ENCODE measurements at places on chromosomes 13 and 19.

DNA sequence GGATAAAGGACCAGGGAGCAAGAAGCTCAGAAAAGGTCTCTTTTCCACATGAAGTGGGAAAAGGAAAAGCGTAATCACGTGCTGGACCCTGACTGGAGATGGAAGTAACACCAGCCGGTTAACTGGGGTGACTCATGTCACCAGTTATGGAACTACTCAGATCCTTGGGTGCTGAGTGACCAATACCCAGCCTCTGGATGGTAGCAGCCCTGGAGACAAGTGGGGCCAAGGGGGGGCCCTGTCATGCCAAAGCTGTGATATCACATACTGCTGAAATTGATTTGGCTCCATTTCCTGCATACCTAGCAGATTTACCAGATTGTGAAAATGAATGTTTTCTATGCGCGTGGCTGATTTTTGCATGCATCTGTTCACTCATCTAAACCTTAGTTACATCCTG, 158.9 kb downstream of the ZIC5 start:
- DNase-seq: no peak

GRCh38 chr13:46622630-46623256, 69.8 kb downstream of the LRCH1 start:
- DNase-seq: peak; percentile 93

DNA sequence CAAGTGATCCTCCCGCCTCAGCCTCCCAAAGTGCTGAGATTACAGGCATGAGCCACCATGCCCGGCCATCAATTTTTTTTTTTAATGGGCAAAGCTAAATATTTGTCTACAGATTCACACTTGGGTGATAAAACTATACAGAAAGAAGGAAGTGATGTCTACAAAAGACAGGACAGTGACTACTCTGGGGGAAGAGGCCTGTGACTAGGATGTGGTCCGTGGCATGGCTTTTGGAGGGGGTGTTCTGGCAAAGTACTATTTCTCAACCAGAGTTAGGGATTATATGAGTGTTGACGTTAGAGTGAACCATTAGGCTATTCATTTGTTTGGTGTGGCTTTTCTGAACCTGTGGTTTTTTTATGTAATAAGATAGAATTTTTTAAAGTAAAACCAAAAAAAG, 42.7 kb downstream of the INSR start:
- DNase-seq: no peak

- DNase-seq: no peak
These were observed 17.4 kb downstream of the ZNF586 start for GRCh38 chr19:57786906-57787305.

- no peak for DNase-seq
These were observed 17.1 kb upstream of the SHFL start for GRCh38 chr19:10069046-10069445.

GRCh38 chr19:46945694-46946489, 73.7 kb upstream of the NPAS1 start:
- DNase-seq: peak; percentile 43

DNA sequence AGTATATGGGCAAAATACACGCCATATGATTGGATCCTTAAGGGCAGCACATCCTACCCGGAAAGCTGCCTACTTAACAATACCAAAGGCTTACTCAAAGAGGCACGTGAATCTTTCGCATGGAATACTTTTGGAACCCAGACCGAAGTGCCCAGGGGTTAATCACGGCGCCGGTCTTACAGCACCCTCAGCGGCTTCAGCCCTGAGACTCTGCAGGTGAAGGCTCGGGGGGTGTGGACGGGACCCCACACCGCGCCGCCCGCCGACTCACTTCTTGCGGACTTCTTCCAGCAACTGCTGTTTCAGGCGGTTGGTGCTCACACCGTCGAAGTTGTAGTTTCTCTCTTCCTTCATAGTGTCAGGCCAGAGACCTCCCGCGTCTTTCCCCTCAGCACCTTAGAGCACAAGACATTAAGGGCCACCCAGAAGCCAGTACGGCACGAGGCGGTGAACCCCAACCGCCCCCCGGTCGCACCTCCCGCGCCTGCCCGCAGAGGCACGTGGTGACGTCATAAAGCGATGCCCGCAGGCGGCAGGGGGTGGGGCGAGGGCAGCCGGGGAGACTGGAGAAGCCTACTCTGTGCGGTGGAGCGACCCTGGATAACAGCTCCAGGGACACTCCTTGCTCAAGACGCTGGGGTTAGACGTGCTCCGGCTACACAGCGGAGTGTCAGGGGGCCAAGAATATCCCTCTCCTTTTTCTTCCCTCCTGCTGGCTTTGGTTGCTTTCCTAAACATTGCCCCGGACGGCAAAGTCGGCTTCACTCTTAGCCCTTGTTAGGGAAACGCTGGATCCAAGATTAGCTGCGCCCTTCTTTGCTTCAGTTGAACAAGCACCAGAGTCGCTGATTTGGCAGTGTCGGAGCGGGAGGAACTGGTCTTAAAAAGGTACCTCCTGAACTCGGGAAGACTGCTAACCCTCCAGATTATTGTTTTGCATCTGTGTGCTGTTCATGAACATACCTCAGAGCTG, at the start of gene CCDC169:
TSS of gene CCDC169 (minus strand) at position 449 of the 973 bp plus-strand sequence. CDS start at position 354, 95 bp downstream.
- peak; percentile 87 for DNase-seq

DNA sequence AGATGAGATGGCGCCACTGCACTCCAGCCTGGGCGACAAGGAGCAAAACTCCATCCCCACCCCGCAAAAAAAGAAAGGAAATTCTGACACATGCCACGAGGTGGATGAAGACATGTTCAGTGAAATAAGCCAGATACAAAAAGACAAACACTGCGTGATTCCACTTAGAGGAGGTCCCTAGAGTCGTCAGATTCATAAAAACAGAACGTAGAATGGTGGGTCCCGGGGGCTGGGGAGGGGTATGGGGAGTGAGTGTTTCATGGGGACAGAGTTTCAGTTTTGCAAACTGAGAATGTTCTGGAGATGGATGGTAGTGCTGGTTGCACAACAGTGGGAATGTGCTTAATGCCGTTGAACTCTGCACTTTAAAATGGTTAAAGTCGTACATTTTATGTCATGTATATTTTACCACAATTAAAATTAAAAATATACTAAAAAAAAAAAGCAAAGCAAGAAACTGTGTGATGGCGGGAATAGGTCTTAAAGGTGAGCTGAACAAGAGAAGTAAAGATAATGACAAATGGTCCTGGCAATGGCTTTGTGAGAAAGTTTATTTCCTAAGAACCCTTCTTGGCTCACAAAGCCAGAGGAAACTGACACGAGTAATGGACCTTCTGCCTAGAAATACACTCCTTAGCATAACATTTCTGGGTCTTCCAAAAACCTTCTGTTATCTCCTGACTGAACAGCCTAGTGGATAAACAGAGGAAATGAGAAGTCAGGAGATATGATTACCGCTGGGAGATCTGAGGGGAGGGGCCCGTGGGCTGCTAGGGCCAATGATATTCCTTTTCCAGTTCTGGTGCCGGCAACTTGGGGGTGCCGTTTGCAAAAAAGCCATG, 4.2 kb upstream of the SPC24 start:
- DNase-seq: no peak

Measured in tongue (tissue), 3 donors.